ENCODE measurements at places on chromosomes 12 and 14. TPM values are rescaled to one million over a fixed set of nuclear protein-coding genes. Genes with fewer than 3 reads are reported as not detected.

POTEM gene
- not detected for total RNA-seq

DNA sequence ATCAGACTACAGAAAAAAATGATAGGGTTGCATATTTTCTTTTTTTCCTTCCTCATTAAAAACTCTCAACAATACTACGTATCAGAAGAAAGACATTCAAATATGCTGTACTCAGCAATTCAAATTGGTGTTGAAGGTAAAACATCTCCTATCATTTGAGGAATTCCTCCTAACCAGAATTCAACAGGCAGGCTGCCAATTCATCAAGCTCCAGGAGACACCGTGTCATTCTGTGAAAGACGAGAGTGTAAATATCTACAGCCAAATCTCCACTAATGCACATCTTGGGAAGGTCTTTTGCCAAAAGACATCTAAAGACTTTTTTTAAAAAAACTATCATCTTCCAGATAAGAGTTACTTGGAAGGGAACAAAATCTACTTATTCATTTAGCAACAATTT lies 26.6 kb downstream of the NT5DC3 start:
- H3K4me3 ChIP-seq: no peak overlapping the region
- DNase-seq: no peak
- peaks cover 61% of the 10 kb centered on the region for H3K36me3 ChIP-seq
- H3K27me3 ChIP-seq: no peaks in the 10 kb centered on the region

GRCh38 chr12:88273875-88274274 lies 131.8 kb downstream of the TMTC3 start:
- H3K27me3 ChIP-seq: no peaks in the 10 kb centered on the region
- no peaks in the 10 kb centered on the region for H3K4me1 ChIP-seq
- no peak overlapping the region for H3K27ac ChIP-seq
- no peaks in the 10 kb centered on the region for H3K36me3 ChIP-seq
- DNase-seq: no peak

- peak; percentile 80 for DNase-seq
- no peaks in the 10 kb centered on the region for H3K27me3 ChIP-seq
- H3K36me3 ChIP-seq: no peaks in the 10 kb centered on the region
Measured at GRCh38 chr14:51750542-51750941, 98.8 kb downstream of the FRMD6 start.

GRCh38 chr12:32179011-32179395 lies 72.4 kb downstream of the BICD1 start:
- no peak overlapping the region for H3K27ac ChIP-seq
- no peaks in the 10 kb centered on the region for H3K27me3 ChIP-seq
- H3K4me3 ChIP-seq: no peak overlapping the region
- peaks cover 8% of the 10 kb centered on the region for H3K36me3 ChIP-seq
- no peak for DNase-seq

GRCh38 chr14:27184427-27184826 lies 586.6 kb upstream of the NOVA1 start:
- H3K27ac ChIP-seq: no peak overlapping the region
- no peak overlapping the region for H3K4me3 ChIP-seq
- DNase-seq: no peak
- H3K36me3 ChIP-seq: no peaks in the 10 kb centered on the region

GRCh38 chr14:36333119-36333518 lies 12.7 kb upstream of the MBIP start:
- peaks cover under 1% of the 10 kb centered on the region for H3K27me3 ChIP-seq
- DNase-seq: no peak
- H3K4me3 ChIP-seq: no peak overlapping the region
- no peaks in the 10 kb centered on the region for H3K4me1 ChIP-seq

FGD6 gene
- 125 TPM for total RNA-seq

DNA sequence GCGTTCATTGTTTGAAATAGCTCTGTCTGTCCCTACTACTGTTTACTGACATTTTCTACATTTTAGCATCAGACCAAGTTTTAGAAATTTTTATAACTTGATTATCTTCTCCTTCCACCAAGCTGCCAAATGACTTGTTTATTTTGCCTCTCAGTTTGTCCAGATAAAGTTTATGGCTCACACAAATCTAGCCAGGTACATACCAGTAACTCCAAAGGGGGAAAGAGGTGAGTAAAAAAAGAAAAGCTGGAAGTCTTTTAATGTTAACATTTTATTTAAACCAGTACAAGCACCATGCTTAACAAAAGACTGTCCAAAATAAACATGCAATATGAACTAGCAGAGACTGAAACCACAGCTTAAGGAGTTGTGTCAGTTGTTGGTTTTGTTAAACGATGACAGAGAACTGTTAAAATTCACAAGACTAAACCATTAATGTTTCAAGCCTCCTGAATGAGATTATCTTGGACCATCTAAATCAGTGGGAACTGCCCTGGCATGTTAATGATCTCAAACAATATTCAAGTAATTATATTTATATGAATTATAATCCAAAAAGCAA lies 14.5 kb downstream of the GMFB start:
- peaks cover 11% of the 10 kb centered on the region for H3K4me1 ChIP-seq
- no peak for DNase-seq
- no peak overlapping the region for H3K27ac ChIP-seq
- no peaks in the 10 kb centered on the region for H3K27me3 ChIP-seq
- H3K36me3 ChIP-seq: peaks cover 53% of the 10 kb centered on the region
- H3K4me3 ChIP-seq: no peak overlapping the region

Measured in endodermal cell (in vitro differentiated cells).